ENCODE measurements at places on chromosomes 7 and 10. TPM values are rescaled to one million over a fixed set of nuclear protein-coding genes. Genes with fewer than 3 reads are reported as not detected.

The LRRC18 gene
- total RNA-seq, result not detected

The ANKRD1 gene
- 0.18 TPM for total RNA-seq

The CDK1 gene
- 1.6 TPM for total RNA-seq

The FAM200A gene
- 6.5 TPM for total RNA-seq

The DLD gene
- 156 TPM for total RNA-seq

The SCIN gene
- 0.12 TPM for total RNA-seq

The OR6B1 gene
- total RNA-seq, result not detected

The MMD2 gene
- total RNA-seq, result 0.17 TPM

The SEMA4G gene
- total RNA-seq, result 9.9 TPM

The NUTM2B gene
- total RNA-seq, result 0.83 TPM

The WAC gene
- total RNA-seq, result 131 TPM

The LAMB4 gene
- 0.27 TPM for total RNA-seq

The FAM241B gene
- 1.4 TPM for total RNA-seq

The MYH16 gene
- total RNA-seq, result 0.28 TPM

The SCART1 gene
- 5.5 TPM for total RNA-seq

The PTN gene
- total RNA-seq, result 2.1 TPM

The ADCYAP1R1 gene
- total RNA-seq, result 0.22 TPM

The CEP55 gene
- total RNA-seq, result 2.8 TPM

The RPEL1 gene
- not detected for total RNA-seq

The OR2A1 gene
- 0.14 TPM for total RNA-seq

The SFR1 gene
- 12.2 TPM for total RNA-seq

The CHAT gene
- total RNA-seq, result not detected

The GPNMB gene
- 19.9 TPM for total RNA-seq

The TACR2 gene
- total RNA-seq, result 0.35 TPM

The EPO gene
- total RNA-seq, result not detected

The EEPD1 gene
- total RNA-seq, result 7.4 TPM

The MAP3K8 gene
- total RNA-seq, result 58.0 TPM

The MKX gene
- 5.4 TPM for total RNA-seq

The RBP4 gene
- total RNA-seq, result 11.9 TPM

The WIPF3 gene
- 6.7 TPM for total RNA-seq

The PRR15 gene
- 1.1 TPM for total RNA-seq

The PTPN20 gene
- 26.8 TPM for total RNA-seq

The BLNK gene
- 0.72 TPM for total RNA-seq

The LOXL4 gene
- 6.4 TPM for total RNA-seq

The STAM gene
- 24.7 TPM for total RNA-seq

The ATOH7 gene
- total RNA-seq, result 0.24 TPM

All from adrenal gland (tissue), 19 donors.